ENCODE measurements at places on chromosomes 12 and 14.

- DNase-seq, result no peak
These were observed 18.6 kb downstream of the DUSP6 start for GRCh38 chr12:89333564-89334252.

DNA sequence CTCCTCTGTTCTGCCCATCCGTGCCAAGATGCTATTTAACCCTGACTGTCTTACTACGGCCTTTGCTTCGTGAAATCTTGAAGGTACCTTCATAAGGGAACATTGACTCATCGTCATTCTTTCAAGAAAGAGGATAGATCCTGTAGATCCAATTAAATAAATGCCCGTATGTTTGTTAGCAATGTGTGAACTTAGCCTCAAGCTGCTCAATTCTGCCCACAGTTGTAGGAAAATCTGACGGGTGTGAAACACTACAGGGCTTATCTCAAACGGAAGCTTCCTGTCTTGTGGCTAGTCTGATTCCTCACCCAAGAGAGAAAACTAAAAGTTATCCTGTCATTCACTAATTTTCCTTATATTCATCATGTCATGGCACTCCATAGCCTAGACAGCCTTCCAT is 168.0 kb upstream of the TBX3 start:
- no peak for DNase-seq

- no peak for DNase-seq
These were observed 161.3 kb downstream of the RPL10L start for GRCh38 chr14:46490238-46490685.

DNA sequence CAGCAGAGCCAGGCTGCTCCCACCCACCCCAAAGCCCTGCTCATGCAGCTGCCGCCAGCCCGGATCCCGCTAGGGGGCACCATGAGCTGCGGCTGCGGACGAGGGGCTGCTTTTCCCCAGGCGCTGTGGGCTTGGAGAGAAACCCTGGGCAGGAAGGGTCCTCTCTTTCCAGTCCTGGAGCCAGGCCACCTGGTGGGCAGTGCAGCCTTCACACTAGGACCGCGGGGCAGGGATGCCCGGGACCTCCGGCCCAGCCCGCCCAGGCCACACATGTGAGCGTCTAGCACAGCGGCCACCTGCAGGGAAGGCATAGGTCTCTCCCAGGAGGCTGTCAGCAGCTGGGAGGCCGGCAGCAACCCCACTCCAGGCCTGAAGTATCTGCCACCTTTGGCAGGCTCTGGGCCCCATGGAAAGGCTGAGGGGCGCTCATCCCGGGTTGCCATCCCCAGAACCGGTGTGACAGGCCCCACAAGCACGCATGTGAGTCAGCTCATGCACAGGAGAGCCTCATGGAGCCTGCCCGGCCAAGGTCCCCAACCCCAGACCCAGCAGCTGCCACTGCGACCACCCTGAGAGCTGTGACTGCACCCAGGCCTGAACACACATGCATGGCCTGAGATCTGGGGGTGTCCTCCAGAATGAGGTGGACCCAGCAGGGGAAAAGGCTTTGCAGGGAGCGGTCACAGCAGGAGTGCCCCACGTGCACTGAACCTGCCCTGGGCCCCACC is 280.0 kb upstream of the RTL1 start:
- peak; percentile 83 for DNase-seq
